ENCODE measurements at places on chromosomes 13 and 19.

GRCh38 chr19:19482809-19483596 is 32.3 kb downstream of the TSSK6 start:
- H3K36me3 ChIP-seq, result peaks cover 15% of the 10 kb centered on the region
- no peak overlapping the region for H3K4me3 ChIP-seq
- no peak for DNase-seq
- H3K4me1 ChIP-seq, result peaks cover 18% of the 10 kb centered on the region
- no peaks in the 10 kb centered on the region for H3K27me3 ChIP-seq
- H3K27ac ChIP-seq, result peak overlapping the region; percentile 68

DNA sequence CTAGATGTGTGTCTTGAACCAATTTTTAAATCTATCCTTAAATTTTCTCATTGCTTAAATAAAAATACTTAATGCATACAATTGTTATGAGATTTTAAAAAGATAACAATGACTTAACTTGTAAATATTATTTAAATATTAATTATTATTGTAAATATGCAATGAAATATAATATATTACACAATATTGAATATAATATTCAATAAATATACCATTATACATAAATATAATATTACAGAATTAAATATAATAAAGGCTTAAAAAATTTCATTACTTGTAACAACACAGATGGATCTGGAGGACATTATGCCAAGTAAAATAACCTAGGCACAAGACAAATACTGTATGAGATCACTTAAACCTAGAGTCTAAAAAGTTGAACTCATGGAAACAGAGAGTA is 1532.3 kb downstream of the PCDH9 start:
- H3K27ac ChIP-seq, result no peak overlapping the region
- DNase-seq, result no peak
- no peak overlapping the region for H3K4me3 ChIP-seq

DNA sequence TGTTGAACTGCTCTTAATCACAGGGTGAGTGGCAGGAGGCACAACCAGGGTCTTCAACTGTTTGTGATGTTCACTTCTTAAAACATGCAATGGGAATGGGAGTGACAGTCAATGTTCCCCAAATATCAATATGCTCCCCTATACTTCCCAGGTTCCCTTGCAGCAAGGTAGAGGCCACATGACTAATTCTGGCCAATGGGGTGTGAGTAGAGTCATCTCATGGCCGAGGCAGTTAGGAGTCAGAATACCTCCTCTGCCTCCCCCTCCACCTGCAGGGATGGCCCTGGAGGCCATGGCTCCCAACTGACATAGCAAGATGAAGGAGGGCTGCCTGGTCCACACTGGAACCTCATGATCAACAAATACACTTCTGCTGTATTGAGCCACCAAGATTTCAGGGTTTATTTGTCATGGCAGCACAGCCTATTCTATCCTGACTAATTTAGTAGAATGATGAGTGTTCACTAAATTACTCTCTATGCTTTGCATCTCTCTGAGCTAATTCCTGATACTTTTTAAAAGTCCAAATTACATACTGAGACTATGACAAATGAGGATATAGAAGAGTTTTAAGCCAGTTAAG is 8.9 kb downstream of the VRK3 start:
- H3K27me3 ChIP-seq, result no peaks in the 10 kb centered on the region
- DNase-seq, result no peak
- H3K4me1 ChIP-seq, result no peaks in the 10 kb centered on the region

DNA sequence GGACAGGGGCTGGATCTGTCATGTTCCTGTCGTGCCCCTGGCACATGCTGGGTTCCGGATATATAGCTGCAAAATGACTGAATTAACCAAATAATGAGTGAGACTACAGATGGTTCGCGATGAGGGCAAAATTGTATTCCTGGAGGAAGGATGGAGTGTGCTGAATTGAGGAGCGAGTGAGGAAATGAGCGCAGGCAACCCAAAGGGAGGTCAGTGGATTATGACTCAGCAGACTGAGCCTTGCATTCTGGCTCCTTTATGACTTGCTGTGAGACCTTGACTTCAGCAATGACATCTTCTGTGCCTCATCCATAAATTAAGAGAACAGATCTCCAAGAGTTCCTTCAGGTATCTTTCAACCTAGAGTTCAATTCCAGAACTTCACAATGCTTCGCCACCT is 115.0 kb upstream of the CLDN10 start:
- no peak for DNase-seq
- H3K4me1 ChIP-seq, result no peaks in the 10 kb centered on the region
- no peaks in the 10 kb centered on the region for H3K36me3 ChIP-seq
- no peak overlapping the region for H3K27ac ChIP-seq
- no peak overlapping the region for H3K4me3 ChIP-seq

GRCh38 chr19:17605117-17605516 is 49.7 kb downstream of the COLGALT1 start:
- H3K4me1 ChIP-seq, result no peaks in the 10 kb centered on the region
- no peak for DNase-seq
- no peaks in the 10 kb centered on the region for H3K27me3 ChIP-seq
- no peak overlapping the region for H3K4me3 ChIP-seq
